Hepatocyte (in vitro differentiated cells): ENCODE measurements at places on chromosomes 13 and 19. TPM values are rescaled to one million over a fixed set of nuclear protein-coding genes. Genes with fewer than 3 reads are reported as not detected.
A peak's percentile ranks its signal among the peaks of the same experiment; 100 is the strongest.

Gene CEACAM1
- polyA plus RNA-seq, result 20.8 and 21.1 TPM in 2 replicates

DNA sequence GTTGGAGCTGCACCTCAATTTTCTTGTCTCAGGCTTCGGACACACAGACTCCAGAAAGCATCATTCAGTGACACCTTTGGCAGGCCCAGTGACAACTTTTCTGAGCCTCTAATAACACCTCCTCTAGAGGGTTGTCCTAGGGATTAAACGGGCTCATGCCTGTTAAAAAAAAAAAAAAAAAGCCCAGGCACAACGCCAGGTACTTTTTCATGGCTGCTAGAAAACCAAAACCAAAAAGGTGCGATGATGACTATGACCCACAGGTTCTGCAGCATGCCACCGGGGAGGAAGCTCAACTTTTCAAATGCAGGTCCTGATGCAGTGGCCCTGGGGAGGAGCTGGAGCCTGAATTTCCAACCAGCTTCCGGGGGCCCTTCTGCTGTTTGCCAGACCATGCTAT, 184.2 kb downstream of the ABCC4 start:
- no peak for DNase-seq

- DNase-seq, result no peak
Measured at GRCh38 chr13:83536941-83537340, 345.3 kb downstream of the SLITRK1 start.

Gene BRME1
- 3.2 and 4.5 TPM in 2 replicates for polyA plus RNA-seq

GRCh38 chr19:45469132-45469944, 1.5 kb downstream of the FOSB start:
- peak; percentile 95 for DNase-seq

- peak; percentile 54 for DNase-seq
Measured at GRCh38 chr19:49340069-49340864, 5.1 kb downstream of the CD37 start.

DNA sequence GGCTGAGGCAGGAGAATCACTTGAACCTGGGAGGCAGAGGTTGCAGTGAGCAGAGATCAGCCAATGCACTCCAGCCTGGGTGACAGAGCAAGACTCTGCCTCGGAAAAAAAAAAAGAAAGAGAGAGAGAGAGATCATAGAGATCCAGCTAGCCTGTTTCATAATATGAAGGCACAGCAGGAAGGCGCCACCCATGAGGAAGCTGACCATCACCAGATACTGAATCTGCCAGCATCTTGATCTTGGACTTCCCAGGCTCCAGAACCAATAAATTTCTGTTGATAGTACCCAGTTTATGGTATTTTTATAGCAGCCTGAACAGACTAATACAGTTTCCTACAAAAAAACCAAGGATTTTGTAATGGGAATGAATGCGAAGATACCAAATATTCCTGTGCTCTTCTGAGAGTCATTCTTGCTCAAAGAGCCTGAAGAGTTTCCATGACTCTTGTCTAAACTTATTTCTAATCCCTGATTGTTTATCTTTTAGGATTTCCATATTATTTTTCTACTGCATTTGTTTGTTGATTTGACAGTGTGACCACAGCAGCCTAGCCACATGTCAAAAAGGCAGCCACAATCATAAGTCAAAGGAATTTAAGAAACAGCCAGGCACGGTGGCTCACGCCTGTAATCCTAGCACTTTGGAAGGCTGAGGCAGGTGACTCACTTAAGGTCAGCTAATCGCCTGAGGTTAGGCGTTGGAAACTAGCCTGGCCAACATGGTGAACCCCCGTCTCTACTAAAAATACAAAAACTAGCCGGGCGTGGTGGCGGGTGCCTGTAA, 37.7 kb upstream of the PDCD5 start:
- no peak for DNase-seq

Gene B3GNT8
- 14.6 and 17.7 TPM in 2 replicates for polyA plus RNA-seq

Gene SLC25A41
- polyA plus RNA-seq, result 0.50 TPM in 1 of 2 replicates, not detected in the other

DNA sequence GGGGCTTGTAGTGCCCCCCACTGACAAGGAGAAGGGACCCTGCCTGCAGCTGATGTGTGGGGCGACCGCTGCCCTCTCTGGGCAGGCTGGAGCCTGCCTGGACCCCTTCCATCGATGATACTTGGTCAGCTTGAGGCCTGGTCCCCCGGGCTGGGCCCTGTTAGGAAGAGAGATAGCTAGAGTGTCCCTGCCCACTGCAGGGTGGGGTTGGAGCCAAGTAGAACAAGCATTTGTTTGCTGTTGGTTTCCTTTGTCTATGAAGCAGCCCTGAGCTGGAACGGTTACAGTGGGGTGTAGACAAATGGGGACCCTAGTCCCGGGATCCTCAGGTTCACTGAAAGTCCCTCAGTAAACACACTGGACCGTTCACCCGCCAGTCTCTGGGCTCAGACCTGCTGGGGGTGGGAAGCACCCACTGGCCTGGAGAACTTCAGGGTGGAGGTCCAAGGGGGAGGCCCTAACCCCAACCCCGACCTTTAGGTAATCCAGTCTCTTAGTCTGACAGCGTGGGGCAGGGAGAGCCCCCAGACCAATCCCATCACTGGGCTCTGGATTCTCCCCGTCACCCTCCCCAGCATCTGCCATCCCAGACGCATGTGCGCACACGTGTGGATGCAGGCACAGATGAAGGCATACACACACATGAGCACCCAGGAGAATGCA, 204.8 kb upstream of the ZNF536 start:
- DNase-seq, result no peak

DNA sequence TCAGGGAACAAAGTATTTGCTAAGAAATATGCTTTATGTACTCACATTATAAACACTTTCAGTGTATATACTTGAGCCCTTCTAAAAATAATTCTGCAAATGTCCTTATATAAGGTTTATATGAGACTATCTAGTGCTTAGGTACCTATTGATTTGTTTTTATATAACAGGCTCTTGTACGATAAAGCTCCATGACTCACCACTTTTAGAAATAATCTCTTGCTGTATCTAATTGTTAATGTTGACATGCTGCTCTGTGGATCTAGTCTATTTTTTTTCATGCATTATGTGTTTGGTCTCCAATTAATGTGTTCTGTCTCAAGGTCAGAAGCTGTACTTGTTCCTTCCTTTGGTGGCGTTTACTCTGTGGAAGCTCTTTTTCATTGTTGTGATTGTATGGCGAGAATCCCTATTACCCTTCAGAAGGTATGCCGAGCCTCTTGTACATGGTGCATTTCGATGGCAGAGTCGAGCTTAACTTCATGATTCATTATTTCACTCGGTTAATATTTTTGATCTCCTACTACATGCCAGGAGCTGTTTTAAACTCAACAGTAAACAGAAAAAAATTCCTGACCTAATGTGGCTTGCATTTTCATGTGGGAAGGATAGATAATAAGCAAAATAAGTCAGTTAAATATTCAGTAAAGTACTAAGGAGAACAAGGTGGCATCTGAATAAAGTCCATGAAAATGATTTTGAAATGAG, 361.6 kb downstream of the COG6 start:
- DNase-seq, result no peak

Gene OLFM4
- polyA plus RNA-seq, result 4.5 and 11.1 TPM in 2 replicates

Gene HNRNPM
- 159 and 161 TPM in 2 replicates for polyA plus RNA-seq

DNA sequence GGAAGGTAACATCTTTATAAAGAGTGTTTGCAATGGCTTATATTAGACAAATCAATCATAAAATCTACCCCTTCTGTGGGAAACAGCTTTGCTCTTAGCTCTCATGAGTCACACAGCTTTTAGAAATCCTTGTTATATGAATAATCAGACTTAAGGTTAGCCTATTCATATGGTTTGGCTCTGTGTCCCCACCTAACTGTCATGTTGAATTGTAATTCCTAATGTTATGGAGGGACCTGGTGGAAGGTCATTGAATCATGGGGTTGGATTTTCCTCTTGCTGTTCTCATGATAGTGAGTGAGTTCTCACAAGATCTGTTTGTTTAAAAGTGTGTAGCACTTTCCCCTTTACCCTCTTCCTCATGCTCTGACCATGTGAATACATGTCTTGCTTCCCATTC, 704.2 kb upstream of the KLHL1 start:
- DNase-seq, result no peak

DNA sequence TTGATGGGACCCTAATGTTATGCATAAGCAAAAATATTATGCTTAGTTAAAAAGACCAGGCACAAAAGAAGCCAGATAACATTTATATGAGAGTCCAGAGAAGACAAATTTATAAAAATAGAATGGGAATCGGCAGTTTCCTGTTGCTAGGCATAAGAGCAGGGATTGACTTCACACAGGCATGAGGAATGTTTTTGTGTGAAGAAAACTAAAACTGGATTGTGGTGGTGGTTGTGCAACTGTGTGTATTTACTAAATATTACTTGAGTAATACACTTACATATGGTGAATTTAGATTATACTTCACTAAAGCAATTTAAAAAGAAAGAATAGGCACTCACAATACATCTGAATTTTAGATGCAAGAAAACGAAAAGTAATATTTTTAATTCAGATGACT, 108.3 kb downstream of the SLITRK1 start:
- no peak for DNase-seq

DNA sequence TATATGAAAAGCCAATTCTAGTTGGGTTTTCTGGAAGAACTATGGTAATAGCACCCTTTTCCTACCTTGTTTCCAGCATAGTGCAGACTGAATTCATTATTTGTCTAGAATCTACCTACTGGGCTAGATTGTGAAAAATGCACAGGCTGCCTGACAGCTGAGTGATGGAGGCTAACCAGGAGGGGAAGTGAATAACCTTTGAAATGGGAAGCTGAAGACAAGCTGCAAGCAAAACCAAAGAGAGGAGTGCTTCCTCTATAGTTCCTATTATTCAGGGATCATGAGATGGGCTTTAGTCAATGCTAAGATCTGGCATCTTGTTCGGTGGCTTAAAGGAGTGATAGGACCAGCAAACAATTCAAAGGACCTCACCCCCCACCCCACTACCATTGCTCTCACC, 26.9 kb downstream of the MZT1 start:
- DNase-seq, result no peak

DNA sequence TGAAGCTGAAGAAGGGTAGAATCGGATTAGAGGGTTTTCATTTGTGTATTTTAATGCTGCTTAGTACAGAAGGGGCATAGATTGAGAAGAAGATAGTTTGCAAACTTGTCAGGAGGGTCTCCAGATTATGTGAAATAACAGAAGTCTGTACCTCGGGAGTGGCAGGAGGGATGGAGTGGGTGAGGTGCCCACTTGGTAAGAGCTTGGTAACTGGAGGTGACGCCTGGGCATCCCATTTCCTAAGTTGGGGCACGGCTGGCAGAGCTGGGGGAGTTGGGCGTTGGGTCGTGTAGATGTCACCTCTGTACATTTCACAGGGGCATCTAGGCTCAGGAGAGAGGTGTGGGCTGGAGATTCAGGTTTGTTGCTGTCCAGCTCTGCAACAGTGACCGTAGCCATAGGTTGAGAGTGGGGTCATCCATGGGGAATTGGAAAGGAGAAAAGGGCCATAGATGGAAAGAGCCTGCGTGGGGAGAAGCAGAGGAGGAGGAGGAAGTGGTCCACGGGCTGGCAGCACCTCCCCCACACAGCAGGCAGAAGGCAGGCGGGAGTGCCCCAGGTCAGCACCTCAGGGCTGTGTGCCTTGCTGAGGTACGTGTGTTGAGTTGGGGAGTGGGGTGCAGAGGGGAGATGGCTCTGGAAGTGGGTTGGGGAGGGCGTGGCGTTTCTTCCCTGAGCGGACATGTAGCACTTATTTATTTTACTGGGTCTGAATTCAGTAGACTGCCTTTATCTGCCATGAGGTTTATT, 31.2 kb downstream of the MPHOSPH8 start:
- DNase-seq, result no peak

- DNase-seq, result peak; percentile 98
Measured at GRCh38 chr19:12035220-12036172, at the start of gene ZNF433. TSS of gene ZNF433 (minus strand) at chr19:12035679. CDS start at chr19:12035539, 140 bp downstream.

GRCh38 chr13:114035583-114036531, 62.0 kb upstream of the C13orf46 start:
- peak; percentile 28 for DNase-seq

DNA sequence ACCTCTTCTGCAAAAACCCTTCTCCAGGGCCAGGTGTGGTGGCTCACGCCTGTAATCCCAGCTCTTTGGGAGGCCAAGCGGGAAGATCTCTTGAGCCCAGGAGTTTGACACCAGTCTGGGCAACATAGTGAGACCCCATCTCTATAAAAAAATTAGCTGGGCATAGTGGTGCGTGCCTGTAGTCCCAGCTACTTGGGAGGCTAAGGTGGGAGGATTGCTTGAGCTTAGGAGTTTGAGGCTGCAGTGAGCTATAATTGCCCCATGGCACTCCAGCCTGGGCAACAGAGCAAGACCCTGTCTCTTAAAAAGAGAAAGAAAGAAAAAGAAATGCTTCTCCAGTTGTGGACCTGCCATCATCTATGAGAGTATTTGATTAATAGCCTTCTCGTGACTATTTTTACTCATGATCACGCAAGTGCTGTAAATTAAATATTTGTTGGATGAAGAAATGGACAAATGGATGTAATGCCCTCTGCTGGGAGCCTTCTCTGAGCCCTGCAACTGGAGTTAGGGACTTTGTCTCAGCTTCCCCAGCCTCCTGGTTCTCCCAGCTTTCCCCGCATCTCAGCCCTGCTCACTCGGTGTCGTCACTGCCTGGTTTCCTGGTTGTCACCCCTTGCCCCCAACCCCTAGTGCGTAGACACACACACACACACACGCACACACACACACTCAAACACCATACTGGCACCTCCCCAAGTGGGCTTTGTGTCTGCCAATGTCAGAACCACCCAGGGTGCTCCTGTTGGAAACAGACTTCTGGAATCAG, 12.2 kb downstream of the WIZ start:
- DNase-seq, result no peak

GRCh38 chr19:49344505-49345423, 9.6 kb downstream of the CD37 start:
- DNase-seq, result no peak

GRCh38 chr13:50257646-50258045, 242.4 kb downstream of the KCNRG start:
- DNase-seq, result no peak

Gene KLK8
- polyA plus RNA-seq, result 5.4 and 9.0 TPM in 2 replicates

DNA sequence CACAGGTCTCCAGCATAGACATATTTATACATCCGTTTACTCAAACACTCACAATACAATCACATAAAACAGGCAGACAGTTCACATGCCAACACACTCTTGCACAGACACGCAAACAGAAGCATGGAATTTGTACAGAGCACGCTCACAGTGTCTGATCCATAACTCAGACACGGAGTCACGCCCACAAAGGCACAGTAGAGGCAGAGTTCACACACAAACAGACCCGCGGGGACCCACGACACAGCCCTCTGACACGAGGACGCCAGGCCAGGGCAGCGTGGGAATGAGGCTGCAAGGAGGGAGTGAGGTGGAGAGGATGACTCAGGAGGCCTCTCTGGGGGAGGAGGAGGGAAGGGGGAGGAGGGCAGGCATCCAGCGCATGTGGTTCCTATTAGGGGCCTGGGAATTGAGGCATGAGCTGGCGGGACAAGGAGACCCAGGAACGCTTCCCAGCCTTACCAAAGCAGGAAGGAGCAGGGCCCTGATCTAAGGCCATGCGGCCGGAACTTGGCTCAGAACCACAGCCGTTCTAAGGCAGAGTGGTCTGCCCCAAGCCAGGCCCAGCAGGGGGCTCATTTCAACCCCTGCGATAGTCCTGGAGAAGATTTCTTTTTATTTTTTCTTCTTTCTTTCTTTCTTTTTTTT, 9.1 kb upstream of the OLFM2 start:
- peak; percentile 87 for DNase-seq

Gene CYP2B6
- polyA plus RNA-seq, result 0.88 and 1.0 TPM in 2 replicates
